ENCODE measurements at places on chromosomes 4 and X. TPM values are rescaled to one million over a fixed set of nuclear protein-coding genes. Genes with fewer than 3 reads are reported as not detected.

Gene KLHL4
- 0.49 TPM for total RNA-seq

Gene VEGFC
- total RNA-seq, result 13.7 TPM

Gene ARMCX1
- total RNA-seq, result 17.6 TPM

DNA sequence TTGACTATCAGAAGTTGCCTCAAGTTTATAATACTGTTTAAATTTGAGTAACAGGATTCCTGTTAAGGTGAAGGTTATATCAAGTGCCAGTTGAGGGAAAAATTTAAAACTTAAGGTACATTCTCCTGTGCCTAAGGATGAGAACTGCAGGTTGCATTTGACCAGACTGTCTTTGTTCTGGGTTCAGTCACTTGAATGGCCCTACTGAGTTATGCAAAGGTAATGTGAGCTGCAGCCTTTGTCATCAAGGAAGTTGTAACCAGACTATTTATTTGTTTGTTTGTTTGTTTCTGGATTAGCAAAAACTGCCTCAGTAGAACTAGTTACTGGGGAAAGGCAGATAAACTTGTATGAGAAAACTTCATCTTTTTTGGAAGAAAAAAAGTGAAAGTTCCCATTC lies 131.9 kb downstream of the ATOH1 start:
- no peak for DNase-seq

- DNase-seq, result no peak
Observed at GRCh38 chr4:109921384-109921808, 8.7 kb downstream of the EGF start.

DNA sequence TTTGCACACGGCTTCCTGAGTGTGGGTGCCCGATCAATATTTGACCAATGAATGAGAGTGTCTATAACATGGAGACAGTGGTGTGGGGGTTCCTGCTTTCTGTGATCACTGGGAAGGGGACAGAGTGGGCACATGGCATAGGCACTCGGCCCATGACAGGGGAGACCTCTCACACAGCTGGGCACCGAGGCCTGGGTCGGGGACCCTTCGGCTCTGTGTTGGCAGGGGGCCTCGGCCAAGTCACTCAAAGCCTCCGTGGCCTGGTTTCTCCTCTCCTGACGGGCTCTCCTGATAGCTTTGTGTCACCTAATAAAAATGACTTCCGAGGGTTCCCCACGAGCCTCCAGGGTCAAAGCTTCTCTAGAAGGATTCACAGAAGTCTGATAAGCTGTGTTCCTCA lies 43.9 kb upstream of the PSAPL1 start:
- no peak for DNase-seq

DNA sequence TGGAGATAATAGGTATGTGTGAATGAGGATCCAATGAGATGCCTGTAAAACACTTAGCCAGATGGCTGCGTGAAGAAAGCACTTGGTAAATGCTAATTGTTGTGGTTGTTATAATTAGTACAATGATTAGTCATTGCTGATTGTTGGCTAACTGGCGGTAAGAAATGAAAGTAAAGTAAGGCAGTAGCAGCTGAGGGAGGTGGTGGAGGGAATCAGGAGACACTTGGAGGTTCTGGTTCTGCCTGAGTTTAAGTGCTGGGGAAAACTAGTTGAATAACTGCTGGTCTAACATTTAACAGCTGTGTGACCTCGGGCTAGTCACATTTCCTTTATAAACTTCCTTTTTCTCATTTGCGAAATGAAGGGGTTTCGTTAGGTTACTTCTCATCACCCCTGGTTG lies 30.9 kb downstream of the CD38 start:
- no peak for DNase-seq

GRCh38 chr4:138003248-138003647 lies 238.9 kb downstream of the SLC7A11 start:
- no peak for DNase-seq

All from ureter (tissue), 1 donor.